ENCODE measurements at places on chromosomes 3 and 15.
A peak's percentile ranks its signal among the peaks of the same experiment; 100 is the strongest.

DNA sequence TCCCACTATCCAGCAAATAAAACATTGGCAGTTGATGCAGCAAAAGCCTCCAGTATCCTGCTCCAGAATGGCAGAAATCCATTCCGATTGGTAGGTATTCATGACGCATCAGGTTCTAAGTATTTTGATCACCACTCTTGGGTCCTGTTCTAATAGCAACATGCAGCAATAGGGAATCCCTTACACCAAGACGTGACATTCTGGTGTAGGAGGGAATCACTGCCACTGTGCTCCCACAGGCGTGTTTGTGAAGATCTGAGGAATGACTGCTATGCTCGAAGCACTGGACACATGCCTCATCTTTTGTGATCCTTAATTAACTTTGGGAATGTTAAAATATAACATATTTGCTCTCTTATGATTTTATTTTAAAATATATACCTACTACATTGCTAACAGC, 552.9 kb downstream of the MECOM start:
- DNase-seq, result no peak

DNA sequence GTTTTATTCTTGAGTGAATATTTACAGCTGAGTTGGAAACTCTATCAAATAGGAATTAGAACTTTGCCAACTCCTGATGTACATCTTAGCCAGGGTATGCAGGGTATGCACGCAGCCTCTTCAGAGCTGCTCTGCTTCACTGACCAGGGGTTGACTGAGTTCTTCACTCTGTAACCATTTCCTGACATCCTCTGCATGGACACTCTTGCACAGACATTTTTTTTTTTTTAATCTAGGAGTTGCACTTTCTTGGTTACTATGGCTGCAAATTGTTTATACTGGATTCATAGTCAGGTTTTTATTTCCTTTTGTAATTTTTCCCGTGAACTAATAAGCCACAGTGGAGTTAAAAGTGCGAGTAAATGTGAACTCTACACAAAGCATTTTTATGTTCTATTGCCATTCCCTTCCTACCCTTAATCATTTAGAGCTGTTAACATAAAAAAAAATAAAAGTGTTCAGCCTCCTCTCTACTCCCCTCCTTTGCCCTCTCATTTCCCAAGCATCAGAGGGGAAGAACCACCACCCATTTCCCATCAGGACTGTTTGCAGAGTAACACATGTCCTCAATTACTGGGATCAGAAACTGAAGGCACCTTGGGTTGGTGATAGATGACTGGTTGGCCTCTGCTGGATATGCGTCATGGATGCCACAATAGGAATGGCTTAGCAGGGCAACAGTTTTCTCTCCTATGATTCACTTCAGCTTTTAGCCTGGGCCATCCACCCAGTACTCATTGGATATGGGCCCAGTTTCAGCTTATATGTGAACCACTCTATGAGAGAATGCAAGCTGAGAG, 54.0 kb downstream of the DUT start:
- no peak for DNase-seq

- DNase-seq, result no peak
These were observed 194.1 kb downstream of the KCNH8 start for GRCh38 chr3:19342389-19342788.

DNA sequence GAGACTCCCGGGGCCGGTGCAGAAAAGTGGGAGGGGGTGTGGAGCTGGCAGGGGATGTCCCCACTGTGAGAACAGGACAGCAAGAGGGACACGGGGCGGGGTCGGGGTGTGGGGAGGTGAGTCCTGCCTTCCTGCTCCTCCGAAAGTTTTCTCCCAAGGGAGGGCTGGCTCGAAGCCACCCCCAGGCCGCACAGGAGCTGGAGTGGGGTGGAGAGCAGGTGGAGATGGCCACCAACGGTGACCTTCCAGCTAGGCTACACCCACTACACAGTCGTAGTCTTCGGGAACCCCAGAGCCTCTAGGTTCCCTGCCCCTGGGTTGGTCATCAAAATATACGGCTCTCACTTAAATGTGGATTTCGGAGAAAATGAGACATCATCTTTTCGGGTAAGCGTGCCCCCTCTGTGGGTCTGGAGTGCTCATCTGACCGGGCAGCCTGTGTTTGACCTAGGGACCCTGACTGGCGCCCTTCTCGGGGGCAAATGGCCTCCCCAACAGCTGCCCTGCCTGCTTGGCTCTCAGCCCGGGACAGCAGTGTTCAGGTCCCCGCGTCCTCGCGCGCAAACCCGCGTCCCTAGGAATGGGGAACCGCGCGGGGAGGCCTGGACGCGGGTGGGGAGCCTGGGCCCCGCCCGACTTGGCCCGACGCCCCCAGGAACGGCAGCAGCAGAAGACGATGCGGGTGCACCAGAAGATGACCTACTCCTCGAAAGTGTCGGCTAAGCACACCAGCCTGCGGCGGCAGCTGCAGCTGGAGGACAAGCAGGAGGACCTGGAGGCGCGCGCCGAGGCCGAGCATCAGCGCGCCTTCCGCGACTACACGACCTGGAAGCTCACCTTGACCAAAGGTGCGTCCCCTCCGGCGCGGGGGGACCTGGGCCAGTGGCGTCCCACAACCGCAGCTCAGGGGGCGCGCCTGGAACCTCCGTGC, 21.2 kb downstream of the CFAP100 start:
- DNase-seq, result no peak

DNA sequence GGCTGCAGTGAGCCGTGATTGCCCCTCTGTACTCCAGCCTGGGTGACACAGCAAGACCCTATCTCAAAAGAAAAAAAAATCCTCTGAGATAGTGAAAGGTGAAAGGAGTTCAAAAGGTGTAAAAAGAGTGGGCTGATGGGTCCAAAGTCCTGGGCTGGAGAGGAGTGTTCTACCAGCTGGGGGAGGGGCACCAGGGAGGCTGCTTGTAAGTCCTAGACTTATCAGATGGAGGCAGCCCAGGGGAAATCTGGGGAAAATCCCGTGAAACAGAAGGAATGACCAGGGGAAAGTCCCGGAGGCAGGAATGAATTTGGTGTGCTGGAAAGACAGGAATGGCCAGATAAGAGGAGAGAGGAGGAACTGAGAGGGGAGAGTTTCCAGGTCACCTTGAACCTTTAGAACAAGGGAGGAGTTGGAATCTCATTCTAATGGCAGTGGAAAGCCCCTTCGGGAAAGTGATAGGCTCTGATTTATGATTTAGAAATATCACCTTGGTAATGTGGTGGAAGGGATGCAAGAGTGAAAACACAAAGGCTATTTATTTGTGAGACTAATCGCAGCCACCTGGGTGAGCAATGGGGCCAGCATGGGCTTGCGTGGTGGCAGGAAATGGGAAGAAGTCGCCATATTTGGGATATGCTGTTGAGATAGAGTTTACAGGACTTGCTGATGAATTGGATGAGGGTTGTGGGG, 23.4 kb upstream of the PPP4R2 start:
- peak; percentile 77 for DNase-seq

DNA sequence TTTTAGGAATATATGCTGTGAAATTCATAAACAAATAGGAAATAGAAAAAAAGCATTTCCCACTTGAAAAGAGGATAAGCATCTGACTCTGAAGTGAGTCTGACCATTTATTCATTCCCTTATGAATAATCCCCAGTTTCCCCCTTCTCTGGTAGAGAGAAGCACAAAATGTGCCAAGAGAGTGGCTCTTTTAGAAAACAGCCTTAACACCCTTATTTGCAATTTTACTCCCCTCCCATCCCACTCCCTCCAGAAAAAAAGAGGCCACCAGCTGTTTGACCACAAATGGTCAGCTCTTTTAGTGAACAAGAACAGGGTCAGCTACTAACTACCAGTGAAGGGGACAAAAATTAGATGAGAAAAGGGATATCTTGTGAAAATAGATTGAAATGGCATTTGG, 184.5 kb upstream of the ADAMTS9 start:
- no peak for DNase-seq

DNA sequence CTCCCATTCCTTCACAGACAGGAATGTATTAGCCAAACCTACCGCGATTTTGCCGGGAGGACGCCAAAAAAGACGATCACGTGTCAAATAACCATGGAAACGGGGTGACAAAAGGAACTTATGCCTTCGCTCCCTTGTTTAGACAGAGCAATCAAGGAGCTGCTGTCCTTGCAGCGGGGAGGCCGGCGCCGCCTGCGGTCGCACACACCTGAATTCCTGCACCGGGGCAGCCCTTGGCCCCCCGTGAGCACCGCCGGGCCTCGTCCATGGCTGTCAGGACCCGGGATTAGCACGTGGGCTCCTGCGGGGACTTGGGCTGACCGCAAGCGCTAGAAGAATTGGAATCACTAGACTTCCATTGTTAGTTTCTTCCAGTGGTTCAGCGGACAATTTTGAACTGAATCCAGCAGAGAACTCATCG, 193.1 kb downstream of the SHQ1 start:
- DNase-seq, result no peak

- no peak for DNase-seq
These were observed 13.1 kb upstream of the RPL35A start for GRCh38 chr3:197936819-197937384.

- peak; percentile 40 for DNase-seq
These were observed 331 bp downstream of the RNU6-1 start for GRCh38 chr15:67839499-67839928.

- DNase-seq, result no peak
These were observed 270.2 kb downstream of the PLCL2 start for GRCh38 chr3:17154941-17155340.

GRCh38 chr15:69820819-69821218, 276.9 kb downstream of the TLE3 start:
- DNase-seq, result no peak

DNA sequence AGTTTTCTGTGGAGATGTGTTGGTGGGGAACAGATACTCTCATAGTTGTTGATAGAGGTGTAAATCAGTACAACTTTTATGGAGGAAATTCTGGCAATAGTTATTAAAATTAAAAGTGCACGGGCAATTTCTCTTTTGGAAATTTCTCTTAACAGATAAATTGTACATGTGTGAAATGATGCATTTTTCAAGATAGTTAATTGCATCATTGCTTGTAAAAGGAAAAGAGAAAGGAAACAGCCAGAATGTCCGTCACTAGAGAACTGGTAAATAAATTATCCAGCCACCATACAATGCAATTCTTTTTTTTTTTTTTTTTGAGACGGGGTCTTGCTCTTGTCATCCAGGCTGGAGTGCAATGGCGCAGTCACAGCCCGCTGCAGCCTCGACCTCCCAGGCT, 14.2 kb downstream of the ZNF710 start:
- DNase-seq, result no peak

DNA sequence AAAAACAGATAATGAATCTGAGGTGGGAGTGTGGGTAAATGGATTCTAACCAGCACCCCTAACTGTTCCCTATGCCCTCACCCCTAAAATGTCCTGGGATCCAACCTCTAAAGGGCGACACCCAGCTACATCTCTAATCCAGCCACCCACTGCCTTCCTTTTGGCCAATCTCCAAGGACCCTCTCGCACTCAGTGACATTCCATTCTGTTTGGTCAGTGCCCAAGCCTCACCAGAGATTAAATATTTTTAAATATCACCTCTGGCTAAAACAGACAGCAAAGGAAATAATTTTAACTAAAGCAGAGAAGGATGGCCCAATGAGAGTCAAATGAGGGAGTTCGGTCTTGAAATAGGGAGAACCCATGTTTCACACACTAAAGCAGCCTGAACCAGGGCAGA, 19.9 kb upstream of the SCN10A start:
- DNase-seq, result no peak

GRCh38 chr15:56016281-56016680, 22.9 kb upstream of the NEDD4 start:
- DNase-seq, result no peak

DNA sequence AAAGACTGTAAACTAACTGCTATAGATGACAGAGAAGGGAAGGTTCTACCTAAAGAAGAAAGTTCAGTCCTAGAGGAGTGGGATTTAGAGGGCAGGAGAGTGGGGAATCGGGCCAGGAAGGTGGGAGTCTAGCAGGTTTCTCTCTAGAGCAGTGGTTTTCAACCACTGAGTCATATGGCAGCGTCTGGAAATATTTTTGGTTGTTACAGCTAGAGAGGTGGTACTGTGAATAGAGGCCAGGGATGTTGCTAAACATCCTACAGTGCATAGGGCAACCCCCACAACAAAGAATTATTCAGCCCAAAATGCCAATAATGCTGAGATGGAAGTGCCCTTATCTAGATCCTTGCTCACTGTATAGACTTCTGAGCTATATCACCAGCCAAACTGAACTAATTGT, 28.7 kb downstream of the ATP1B3 start:
- no peak for DNase-seq

DNA sequence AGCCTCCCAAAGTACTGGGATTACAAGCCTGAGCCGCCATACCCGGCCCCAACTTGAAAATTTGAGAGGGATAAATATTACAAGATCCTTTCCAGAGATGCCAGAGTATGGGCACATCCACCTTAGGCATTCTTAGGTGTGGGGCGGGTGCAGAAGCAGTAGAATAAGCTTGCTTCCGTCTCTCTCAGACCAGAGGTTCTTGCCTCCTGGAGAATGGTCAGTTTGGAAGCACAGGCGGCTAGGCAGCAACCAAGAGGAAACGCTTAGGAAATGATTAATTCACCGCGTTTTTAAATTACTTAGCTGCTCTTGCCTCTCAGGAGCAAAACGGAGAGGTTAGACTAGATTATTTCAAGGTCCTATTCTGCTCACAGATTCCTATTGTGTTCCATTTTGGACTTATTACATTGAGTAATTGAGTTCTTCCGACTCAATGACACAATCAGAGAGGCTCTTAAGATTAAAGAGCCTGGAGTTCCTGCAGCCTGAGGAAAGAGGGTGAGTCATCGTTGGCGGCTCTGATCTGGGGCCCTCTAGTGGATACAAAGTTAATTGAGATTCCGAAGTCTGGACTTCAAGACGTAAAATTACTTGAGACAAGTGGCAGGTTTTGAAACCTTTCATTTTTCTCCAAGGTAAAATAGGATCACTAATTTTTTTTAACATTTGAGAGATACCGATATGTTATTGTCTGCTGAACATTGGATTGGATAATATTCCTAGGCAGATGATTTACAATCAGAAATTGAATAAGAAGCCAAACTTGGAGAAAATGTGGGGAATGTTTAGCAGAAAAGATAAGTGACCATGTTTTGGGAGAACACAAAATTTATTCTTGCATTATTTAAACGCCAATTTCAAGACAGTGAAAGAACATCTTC, 5.8 kb upstream of the TOPAZ1 start:
- peak; percentile 36 for DNase-seq

- DNase-seq, result no peak
These were observed 42.3 kb upstream of the USP3 start for GRCh38 chr15:63462088-63462487.

DNA sequence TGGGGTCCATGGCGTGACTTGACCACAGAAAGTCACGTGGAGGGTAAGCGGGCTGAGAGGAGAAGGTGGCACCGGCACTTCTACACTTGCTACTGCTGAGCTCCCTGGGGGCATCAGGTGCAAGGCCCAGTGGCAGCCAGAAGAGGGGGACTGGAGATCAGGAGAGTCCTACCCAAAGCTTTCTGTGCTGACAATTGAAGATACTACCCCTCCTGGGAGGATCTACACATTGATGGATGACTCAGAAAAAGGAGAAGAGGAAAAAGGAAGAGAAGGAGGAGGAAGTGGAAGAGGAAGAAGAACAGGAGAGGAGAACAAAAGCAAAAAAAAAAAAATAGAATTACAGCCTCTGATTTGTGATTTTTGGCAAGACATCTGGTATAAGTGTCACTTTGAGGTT, 41.2 kb downstream of the MYO5C start:
- no peak for DNase-seq

- no peak for DNase-seq
These were observed 50.8 kb downstream of the LYSMD4 start for GRCh38 chr15:99682455-99682854.

All from HepG2 (cell line).